ENCODE measurements at places on chromosomes 5 and 9.
A peak's percentile ranks its signal among the peaks of the same experiment; 100 is the strongest.

GRCh38 chr5:67165526-67166459 is 30.8 kb downstream of the CD180 start:
- no peak for DNase-seq

DNA sequence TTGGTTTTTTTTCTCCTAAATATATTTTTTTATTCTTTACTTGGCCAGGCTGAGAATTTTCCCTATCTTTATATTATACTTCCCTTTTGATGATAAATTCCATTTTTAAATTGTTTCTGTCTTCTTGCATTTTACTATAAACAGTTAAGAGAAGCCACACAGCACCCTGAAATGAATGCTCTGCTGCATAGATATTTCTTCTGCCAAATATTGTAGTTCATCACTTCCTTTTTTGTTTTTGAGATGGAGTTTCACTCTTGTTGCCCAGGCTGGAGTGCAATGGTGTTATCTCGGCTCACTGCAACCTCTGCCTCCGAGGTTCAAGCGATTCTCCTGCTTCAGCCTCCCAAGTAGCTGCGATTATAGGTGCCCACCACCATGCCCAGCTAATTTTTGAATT is 8.5 kb upstream of the INIP start:
- no peak for DNase-seq

DNA sequence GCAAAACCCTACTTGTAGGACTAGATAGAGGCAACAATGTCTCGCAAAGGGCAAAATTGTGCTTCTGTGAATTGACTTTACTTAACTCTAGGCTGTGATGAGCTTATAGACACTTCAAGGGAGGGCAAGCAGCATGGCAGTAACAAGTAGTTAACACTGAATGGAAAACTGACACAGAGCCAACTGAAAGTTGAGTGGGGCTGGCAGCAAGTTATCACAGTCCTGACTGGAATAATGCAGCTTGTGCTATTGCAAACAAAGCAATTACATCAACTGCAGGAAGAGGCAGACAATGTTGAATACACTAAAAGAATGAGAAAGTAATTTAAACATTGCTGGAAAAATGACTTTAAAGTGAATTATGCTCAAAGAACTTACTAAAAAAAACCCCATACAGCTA is 62.2 kb downstream of the RNF38 start:
- no peak for DNase-seq

DNA sequence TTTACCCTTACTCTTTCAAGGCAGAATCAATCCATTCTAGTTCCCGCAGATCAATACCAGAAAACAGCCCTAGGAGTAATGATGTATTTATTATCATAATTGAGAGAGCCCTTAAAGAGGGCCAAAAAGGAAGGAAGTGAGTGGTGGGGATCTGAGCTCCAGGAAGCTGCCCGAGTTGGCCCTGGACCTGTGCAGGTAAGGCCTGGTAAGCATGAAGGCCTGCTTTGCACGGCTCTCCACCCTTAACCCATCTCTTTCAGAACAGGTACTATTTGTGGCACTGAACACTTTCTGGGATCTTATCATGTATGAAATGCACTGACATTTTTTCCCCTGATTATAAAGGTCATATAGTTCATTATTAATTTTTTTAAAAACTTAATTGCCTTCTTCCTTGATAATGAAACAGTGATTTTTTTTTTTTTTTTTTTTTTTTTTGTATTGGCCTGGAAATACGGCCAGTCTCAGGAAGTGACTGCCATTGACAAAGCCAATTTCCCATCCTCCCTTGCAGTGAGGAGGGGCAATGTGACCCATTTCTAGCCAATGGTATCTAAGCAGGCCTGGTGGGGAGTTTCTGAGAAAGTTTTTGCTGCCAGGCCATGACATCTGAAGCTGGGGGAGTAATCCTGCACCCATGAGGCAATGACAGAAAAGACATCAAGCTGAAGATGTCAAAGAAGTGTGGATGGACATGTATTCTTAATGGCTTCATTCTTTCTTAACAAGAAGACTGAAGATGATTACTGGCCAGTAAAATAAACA is 6.3 kb upstream of the MVB12B start:
- no peak for DNase-seq

DNA sequence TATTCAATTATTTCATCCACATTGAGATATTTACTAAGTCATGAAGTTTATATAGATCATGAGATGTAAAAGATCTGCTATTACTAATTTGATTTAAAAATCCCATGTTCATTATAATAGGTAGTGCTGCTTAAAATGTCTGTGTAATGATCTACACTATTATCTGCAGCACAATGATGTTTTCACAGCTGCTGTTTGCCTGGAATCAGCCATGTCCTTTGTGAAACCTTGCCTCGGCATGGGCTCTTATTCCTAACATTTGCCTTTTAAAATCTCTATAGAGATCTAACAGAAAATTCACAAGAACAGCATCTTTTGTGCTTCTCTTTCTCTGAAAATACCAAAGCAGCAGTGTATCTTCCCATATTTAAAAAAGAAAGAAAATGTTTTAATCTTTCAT is 444.6 kb downstream of the PTPRD start:
- DNase-seq = no peak

DNA sequence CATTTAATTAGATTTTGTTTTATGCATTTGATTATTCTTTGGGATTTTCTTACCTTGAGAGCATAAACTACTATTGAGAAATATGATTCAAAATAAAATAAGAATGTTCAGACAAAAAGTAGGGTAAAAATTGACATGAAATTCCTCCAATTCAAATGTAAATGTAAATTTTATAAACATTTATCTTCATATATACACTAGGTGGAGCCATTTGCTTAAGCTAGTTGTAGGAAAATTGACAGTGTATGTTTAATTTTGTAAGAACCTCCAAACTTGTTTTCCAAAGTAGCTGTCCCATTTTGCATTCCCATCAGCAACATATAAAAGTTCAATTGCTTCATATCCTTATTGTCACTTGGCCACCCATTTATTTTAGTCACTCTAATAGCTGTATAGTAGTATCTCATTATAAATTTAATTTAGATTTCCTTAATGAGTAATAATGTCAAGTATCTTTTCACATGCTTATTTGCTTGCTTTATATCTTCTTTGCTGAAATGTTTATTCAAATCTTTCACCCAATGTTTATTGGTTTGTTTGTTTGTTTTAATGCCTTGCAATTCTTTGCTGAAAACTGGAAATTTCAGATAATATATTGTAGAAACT is 37.6 kb upstream of the SLCO6A1 start:
- DNase-seq = peak; percentile 12

DNA sequence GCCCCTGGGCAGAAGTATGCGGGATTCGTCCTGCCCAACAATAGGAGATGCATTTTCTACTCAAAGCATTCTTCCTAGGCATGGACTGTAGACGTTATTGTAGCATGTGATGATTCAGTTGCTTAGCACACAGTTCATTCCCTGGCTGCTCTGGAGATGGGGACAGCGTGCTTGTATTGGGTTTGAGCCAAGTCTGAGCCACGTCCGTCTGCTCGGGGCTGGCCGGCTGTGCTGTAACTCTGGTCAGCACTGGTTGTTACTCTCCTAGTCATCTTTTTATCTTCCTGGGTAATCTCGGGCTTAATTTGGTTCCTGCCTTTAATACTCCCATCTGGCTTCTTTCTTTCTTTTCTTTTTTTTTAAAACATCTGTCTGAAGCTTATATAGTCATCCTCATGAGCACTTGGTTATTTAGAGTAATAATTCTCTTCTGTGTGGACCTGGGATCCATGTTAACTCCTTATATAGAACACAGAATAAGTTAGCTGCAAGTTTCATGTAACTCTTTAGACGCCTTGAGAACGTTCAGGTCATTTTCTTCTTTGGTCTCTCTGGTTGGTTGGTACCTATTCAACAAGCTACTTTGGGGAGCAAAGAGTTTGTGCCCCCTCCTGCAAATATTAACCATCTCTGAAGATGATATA is 118.8 kb upstream of the RPS23 start:
- DNase-seq = peak; percentile 48

GRCh38 chr5:180366326-180366725 is 13.2 kb upstream of the GFPT2 start:
- no peak for DNase-seq

DNA sequence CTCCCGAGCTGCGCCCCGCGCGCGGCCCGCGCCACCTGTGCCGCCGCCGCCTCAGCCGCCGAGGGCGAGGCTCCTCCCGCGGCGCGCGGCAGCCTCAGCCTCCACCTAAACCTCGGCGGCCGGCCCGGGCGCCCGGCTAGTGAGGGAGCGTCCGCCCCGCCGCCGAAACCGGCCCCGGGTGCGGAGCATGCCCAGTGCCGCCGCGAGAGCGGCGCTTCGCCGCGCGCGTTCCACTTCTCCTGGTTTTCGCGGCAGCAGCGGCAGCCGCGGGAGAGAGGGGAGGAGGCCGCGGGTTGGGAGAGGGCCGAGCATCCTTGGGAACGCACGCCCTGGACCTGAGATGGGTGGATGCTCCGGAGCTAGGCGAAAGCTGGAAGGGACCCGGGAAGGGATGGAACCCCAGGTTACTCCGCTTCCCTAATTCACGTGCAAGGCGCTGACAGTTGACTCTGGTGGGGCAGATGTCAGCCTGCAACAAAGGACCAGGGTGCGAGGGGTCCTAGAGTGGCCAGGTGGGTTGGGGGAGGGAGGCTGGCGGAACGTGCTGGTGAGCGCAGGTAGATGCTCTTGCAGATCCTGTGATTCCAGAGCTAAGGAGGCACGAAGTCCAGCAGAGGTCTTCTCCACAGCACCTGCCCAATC is at the start of gene CTNND2:
Gene CTNND2, minus strand, starts transcription at position 182 of the 642 bp plus-strand sequence. CDS start 593 bp downstream, outside the sequence.
- DNase-seq = peak; percentile 84

GRCh38 chr5:178387061-178387855 is 154.7 kb upstream of the PHYKPL start:
- DNase-seq = no peak

DNA sequence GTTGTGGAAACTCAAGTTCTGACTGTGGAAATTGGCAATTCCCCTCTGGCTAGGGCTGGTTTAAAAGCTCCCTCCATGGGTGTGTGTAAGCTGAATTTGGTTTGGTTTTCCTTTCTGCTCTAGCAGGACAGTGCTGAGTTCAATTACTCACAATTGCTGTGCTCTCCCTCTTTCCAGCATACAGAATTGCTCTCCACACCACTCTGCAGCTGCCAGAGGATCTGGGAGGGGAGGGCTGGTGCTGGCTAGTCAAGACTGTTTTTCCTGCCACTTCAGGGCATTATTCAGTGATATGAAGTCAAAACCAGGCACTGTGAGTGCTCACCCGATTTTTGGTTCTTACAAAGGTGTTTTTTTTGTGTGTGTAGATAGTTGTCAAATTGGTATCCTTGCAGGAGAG is 336.9 kb upstream of the SLC24A2 start:
- no peak for DNase-seq

- DNase-seq = no peak
Measured at GRCh38 chr9:137988701-137989100, 111.1 kb downstream of the CACNA1B start.
